Right ventricle myocardium inferior (tissue), 1 donor: ENCODE measurements at places on chromosomes 1 and 21.

DNA sequence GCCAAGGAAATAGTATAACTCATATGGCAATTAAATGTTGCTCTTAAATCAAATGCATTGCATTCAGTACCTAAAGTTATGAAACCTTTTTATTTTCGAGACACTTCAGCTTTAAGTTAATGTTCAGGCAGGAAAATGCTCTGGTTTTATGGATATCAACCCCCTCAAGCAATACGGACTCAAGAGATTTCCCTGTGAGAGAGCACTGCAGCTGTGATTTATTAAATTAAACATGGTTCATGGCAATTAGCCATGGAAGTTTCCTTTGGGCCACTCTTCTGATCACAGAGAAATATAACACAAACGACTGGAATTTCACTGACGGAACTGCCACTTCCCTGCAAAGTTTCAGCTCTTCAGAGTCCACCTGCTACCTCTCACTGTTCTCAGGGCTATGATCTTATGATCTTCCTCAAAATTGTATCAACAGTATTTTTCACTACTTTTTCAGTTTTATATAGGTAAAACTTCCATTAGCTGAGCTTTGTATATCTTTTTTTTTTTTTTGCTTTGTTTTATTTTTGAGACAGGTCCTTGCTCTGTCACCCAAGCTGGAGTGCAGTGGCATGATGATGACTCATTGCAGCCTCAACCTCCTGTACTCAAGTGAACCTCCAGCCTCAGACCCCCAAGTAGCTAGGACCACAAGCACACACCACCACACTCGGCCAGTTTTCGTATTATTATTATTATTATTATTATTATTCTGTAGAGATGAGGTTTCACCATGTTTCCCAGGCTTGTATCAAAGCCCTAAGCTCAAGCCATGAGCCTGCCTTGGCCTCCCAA lies 923.1 kb upstream of the TMPRSS15 start:
- DNase-seq = no peak

DNA sequence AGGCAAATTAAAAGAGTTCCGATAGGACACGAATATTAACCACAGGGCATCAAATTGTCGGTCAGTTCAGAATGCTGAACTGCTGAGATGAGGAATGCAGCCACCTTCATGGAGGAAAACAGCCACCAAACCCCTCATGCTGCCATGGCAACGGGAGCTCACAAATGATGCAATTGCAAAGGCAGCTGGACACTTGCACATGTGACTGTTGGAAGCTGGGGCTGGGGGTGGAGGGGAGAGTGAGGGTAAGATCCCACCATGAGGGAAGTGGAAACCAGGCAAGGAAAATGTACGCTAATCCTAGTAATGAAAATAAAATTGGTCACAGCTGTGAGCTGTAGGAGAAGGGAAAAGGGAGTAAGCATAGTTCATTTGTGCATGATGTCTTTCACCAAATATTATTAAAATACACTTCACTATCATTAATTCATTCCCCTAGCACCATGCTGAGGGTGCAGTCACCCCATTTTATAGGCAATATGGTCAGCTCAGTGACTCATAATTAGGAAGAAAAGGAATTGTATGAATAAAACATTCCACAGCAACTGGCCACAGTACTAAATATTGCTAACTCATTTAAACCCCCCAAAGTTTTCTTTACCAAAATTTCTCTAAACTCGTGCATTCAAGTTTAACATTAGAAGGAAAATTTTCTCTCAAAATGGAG lies 15.3 kb downstream of the BECN2 start:
- DNase-seq = no peak

DNA sequence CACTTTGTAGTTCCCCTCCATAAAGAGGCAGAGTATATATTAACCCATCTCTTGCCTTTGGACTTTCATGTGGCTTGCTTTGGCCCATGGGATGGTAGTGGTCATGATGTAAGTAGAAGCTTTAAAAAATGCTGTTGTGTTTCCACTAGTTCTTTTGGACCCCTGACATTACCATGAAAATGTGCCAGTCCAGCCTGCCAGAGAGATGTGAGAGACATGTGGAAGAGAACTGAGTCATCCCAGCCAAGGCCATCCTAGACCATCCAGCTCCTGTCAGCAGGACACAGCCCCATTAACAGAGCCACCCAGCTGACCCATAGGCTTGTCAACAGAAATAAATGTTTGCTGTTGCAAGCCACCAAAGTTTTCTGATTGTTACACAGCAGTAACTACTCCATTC lies 3.9 kb upstream of the CD101 start:
- no peak for DNase-seq

DNA sequence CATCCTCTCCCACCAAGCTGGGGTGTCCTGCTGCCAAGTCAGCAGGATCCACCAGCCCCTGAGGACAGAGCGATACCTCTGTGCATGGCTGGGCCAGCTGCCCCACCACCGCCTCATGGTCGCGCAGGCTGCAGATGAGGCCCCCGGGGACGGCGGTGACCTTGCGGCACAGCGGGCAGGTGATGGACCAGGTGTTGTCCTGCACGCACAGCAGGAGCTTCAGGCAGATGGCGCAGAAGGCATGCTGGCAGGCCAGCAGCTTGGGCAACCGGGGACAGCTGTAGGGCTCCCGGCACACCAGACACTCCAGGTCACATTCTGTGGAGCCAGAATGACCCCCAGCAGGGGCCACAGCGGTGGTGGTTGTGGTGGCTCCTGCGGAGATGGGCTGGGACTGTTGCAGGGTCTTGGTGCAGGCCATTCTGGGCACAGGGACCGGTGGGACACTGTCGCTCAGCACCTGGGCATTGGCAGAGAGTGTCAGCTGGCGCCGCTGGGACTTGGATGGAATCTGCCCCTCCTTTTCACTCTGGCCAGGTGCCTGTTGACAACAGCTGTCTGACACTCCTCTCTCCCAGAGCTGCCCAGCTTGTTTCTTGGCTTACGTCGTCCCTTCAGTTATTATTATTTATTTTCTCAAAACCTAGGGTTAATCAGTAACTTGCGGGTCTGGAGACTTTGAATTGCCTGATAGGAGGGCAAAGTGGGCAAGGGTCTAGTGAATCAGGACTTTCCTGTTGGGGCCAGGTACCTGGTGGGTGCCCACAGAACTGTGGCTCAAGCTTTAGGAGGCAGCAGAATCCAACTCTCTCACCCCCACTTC lies at the start of gene RNF186:
Gene RNF186 (minus strand): TSS at position 603 of the 823 bp plus-strand sequence. CDS start 182 bp downstream, at position 421.
- no peak for DNase-seq

- DNase-seq = no peak
Observed at GRCh38 chr1:176903474-176903873, 261.0 kb downstream of the ASTN1 start.
